SJSA1 (cell line): ENCODE measurements at places on chromosomes 5 and 9. TPM values are rescaled to one million over a fixed set of nuclear protein-coding genes. Genes with fewer than 3 reads are reported as not detected.

The TMED7 gene
- 208 and 246 TPM in 2 replicates for total RNA-seq

The C9orf50 gene
- total RNA-seq, result not detected in 2 replicates

The SPATA31A5 gene
- total RNA-seq, result not detected in 2 replicates

The WNT8A gene
- not detected in 2 replicates for total RNA-seq

The SPINK4 gene
- not detected in 2 replicates for total RNA-seq

The UBTD2 gene
- 44.0 and 63.4 TPM in 2 replicates for total RNA-seq

The NUTM2G gene
- not detected in 2 replicates for total RNA-seq

The NMUR2 gene
- not detected in 2 replicates for total RNA-seq

The RUFY1 gene
- total RNA-seq, result 38.4 and 41.9 TPM in 2 replicates

The FOXB2 gene
- total RNA-seq, result not detected in 2 replicates

The IDNK gene
- total RNA-seq, result 2.1 and 2.6 TPM in 2 replicates

The KIAA0825 gene
- 1.8 and 1.9 TPM in 2 replicates for total RNA-seq

The EIF4E1B gene
- not detected in 2 replicates for total RNA-seq

The FAM153A gene
- not detected in 2 replicates for total RNA-seq

The RPL12 gene
- total RNA-seq, result 1,639 and 1,700 TPM in 2 replicates

The CNTFR gene
- not detected in 2 replicates for total RNA-seq

The NSG2 gene
- total RNA-seq, result not detected in 2 replicates

The DENND4C gene
- 10.6 and 14.8 TPM in 2 replicates for total RNA-seq

The IL5 gene
- total RNA-seq, result not detected in 2 replicates

The INSL4 gene
- total RNA-seq, result 0.81 TPM in 1 of 2 replicates, not detected in the other

The CCL28 gene
- 0.18 TPM in 1 of 2 replicates, not detected in the other for total RNA-seq

The FAT2 gene
- under 0.01 TPM in 1 of 2 replicates, not detected in the other for total RNA-seq

The IL3 gene
- total RNA-seq, result not detected in 2 replicates

The SLC34A3 gene
- not detected in 2 replicates for total RNA-seq

The ZNF354B gene
- total RNA-seq, result 7.0 and 10.7 TPM in 2 replicates

The DDX4 gene
- total RNA-seq, result not detected in 2 replicates

The CCDC192 gene
- not detected in 2 replicates for total RNA-seq

The KIF4B gene
- total RNA-seq, result not detected in 2 replicates

The REEP2 gene
- 0.21 TPM in 1 of 2 replicates, not detected in the other for total RNA-seq

The ZNF483 gene
- total RNA-seq, result 1.2 and 1.3 TPM in 2 replicates

The EHMT1 gene
- total RNA-seq, result 12.9 and 32.0 TPM in 2 replicates

The PGGT1B gene
- total RNA-seq, result 24.6 and 27.5 TPM in 2 replicates

The MYOT gene
- not detected in 2 replicates for total RNA-seq

The FOXD4 gene
- total RNA-seq, result 0.24 TPM in 1 of 2 replicates, not detected in the other

The ARL14EPL gene
- total RNA-seq, result 1.3 TPM in 1 of 2 replicates, not detected in the other

The IFNA13 gene
- total RNA-seq, result not detected in 2 replicates

The IL4 gene
- not detected in 2 replicates for total RNA-seq

The DNAI1 gene
- total RNA-seq, result not detected in 2 replicates

The FOXD4L5 gene
- total RNA-seq, result not detected in 2 replicates

The SLC28A3 gene
- 0.11 and 0.13 TPM in 2 replicates for total RNA-seq

The LURAP1L gene
- total RNA-seq, result 0.31 TPM in 1 of 2 replicates, not detected in the other

The RXRA gene
- 12.2 and 15.7 TPM in 2 replicates for total RNA-seq

The SPINK1 gene
- total RNA-seq, result not detected in 2 replicates

The PCDHGA6 gene
- total RNA-seq, result 0.38 and 1.4 TPM in 2 replicates

The TUBB4B gene
- 229 and 232 TPM in 2 replicates for total RNA-seq

The ADGRV1 gene
- total RNA-seq, result 0.13 TPM in 1 of 2 replicates, not detected in the other
